ENCODE measurements at places on chromosomes 6 and 20.

- DNase-seq, result peak; percentile 9
Observed at GRCh38 chr6:108250240-108250866, 10.5 kb downstream of the SNX3 start.

DNA sequence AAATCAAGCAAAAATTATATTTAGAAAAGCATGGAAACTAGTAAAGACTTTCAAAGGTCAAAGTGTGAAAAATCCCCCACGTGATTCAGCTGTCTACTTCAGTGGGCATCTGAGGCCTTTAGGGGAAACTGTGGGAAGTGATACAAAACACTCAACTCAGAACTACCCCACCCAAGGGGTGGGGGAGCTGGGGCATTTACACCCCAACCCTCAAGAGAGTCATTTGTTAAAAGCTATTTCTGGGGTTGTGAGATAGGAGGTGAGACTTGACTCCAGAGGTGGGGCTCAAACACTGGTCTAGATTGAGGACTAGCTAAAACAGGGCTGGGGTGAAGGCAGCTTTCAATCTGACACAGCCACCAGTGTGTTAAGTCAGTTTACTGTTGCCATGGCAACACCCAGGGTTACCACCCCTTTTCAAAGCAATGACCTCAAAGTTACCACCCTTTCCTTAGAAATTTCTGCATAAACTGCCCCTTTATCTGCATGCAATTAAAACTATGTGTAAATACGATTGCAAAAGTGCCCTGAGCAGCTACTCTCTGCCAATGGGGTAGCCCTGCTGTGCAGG is 9.9 kb upstream of the GTSF1L start:
- no peak for DNase-seq

DNA sequence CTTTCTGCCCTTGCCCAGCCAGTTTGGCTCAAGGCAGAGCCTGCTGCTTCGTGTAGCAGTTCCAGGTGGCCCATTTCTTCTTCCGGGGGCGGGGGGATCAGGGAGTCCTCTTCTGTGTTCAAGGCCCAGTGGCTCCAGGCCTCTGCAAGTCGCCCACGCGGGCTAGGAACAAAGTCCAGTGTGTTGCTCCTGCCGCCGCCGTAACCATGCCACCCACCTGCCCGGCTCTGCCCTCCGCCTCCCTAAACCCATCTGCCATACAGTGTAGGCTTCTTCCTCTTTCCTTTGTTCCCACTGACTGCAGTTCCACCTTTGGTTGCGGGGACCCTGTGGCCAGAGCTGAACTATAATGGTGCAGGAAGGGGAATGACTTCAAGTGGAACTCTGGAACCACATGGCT is 43.9 kb upstream of the SRF start:
- no peak for DNase-seq

DNA sequence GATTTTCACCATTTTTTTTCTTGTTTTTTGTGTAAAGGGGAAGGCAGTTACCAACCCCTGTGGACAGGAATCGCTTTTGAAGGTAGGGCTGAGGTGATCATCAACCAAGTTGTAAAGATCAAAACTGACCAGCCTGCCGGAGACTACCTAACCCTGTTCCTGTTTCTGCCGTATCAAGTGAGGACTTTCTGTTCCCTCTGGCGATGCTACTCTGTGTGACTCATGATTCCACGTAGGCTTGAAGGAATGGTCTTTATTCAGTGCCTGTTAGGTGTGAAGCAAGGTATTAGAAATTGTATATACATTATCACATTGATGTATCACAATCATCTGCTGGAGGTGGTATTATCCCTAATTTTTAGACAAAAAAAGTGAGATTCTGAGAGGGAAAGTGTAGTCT is 161.3 kb downstream of the SOX4 start:
- DNase-seq, result no peak

GRCh38 chr6:34791701-34792604 is at the start of gene BLTP3A:
Gene BLTP3A, plus strand, starts transcription at chr6:34792083. Its CDS starts 168 bp downstream, at chr6:34792251.
- peak; percentile 71 for DNase-seq

DNA sequence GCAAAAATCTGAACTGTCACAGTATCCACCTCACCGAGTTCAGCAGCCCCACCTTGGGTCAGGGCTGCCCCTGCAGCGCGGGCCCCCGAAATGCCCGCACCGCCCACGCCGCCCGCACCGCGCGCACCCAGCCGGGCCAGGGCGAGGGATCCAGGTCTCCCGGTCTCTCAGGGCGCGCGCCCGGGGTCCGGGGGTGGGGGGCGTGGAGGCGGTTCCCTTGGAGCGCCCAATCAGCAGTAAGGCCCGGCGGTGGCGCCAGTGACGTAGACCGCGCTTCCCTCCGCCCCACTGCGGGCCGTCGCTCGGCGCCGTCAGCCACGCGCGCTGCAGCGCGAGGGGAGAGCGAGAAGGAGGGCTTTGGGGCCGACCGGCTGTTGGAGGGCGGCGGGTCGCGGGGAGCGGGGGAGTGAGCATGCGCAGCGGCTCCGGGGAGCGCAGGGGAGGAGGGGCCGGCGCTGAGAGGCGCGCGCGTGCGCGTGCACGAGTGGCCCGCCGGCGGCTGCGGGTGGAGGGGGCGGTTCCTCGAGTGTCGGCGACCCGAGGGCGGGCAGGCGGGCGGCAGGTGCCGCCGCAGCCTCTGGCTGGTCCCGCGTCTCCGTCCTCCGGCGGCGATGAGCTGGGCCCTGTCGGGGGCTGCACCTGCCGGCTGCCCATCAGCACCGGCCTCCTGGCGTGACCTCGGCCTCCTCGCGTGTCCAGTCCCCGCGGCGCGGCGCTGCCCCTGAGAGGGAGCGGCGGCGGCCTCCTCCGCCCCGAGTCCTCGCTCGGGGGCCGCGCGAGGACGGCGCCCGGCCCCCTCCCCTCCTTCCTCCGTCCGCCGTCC is at the start of gene TMEM170B:
TMEM170B (plus strand) TSS at position 521 of the 823 bp plus-strand sequence. CDS start 529 bp downstream, outside the sequence.
- DNase-seq, result peak; percentile 83

DNA sequence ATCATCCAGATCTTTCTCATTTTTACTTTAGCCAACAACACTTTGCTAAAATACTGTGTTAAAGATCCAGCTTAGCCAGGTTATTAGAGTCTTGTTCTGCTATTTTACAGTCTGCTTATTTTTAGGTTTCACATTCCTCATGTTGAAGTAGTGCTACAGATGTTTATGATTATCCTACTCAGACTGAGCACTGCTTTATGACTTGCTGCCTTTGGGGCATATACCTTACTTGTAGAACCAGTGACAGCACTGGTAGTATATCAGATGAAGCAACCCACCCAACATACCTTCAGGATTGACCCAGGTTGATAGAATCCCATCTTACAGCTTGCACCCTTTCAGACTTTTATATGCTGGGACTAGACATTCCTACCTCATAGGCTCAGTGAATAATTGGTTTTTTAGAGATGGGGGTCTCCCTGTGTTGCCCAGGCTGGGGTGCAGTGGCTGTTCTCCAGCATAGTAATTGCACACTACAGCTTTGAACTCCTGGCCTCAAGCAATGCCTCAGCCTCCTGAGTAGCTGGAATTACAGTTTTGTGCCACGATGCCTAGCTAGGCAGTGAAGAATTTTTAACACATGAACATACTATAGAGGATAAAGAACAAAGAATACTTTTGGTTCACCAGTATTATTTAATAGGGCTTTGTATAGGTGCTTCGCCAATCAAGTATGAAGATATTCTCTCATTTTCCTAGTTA is 63.8 kb upstream of the DYNLRB1 start:
- peak; percentile 40 for DNase-seq

DNA sequence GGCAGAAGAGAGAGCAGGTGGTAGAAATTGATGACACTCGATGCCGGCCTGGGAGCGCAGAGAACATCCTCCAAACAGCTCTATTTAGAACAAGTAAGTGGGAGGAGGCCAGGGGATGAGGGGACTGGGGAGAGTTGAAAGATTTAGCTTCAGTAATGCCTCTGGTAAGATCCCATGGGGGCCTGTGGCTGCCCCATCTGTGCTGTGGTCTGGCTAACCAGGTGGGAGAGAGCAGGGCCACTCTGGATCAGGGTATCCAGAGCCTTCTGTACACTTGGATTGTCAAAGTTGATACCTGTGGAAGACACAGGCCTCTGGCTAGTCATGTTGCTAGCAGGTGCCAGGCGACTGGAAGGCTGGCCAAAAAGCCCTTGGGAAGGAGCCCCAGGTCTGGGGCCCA is 27.6 kb downstream of the NCOA5 start:
- no peak for DNase-seq

DNA sequence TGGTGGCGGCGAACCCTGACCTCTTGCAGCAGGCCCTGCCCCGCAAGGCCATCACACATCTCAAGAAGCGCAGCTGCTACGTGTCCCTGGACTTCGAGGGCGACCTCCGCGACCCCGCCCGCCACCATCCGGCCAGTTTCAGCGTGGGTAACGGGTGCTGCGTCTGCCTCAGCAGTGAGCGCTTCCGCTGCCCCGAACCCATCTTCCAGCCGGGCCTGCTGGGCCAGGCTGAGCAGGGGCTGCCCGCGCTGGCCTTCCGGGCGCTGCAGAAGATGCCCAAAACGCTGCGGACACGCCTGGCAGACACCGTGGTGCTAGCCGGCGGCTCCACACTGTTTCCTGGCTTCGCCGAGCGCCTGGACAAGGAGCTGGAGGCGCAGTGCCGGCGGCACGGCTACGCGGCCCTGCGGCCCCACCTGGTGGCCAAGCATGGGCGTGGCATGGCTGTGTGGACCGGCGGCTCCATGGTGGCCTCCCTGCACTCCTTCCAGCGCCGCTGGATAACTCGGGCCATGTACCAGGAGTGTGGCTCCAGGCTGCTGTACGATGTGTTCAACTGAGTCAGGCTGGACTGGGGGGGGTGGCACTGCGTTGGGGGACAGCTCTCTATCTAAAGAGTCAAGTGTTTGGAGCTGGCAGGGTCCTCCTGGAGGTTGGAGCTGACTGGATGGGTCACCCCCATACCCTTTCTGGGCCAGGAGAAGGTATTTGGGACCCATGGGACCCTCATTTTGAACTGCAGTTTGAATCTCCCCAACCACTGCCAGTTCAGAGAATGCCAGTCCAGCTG is 1.1 kb downstream of the ACTL10 start:
- DNase-seq, result peak; percentile 74

DNA sequence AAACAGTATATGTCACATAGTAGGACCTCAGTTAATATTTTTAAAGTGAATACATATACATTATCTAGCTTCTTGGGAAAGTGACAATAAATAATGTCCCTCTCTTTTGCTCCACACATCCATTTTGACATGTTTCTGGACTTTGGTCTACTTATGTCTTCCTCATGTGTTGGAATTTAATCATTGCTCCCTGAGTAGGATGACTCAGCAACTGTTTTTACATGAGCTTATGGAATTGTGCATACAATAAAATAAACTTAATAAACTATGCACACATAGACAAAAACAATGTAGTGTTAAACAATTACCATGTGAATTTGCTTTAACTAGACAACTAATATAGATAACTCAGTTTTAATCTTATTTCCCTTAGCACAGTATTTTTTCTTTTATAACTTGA is 503.8 kb downstream of the TFAP2B start:
- DNase-seq, result no peak

Data from fibroblast of skin of right biceps (primary cell).